Glutamatergic neuron (in vitro differentiated cells): ENCODE measurements at places on chromosomes 2 and 18. TPM values are rescaled to one million over a fixed set of nuclear protein-coding genes. Genes with fewer than 3 reads are reported as not detected.

PLEK gene
- total RNA-seq = not detected

RPRM gene
- total RNA-seq = 95.9 TPM

CNRIP1 gene
- 28.0 TPM for total RNA-seq

EML6 gene
- total RNA-seq = 0.91 TPM

UPP2 gene
- total RNA-seq = not detected

CD8B2 gene
- not detected for total RNA-seq

MREG gene
- total RNA-seq = 48.4 TPM

AFG3L2 gene
- total RNA-seq = 46.7 TPM

SGO2 gene
- 6.6 TPM for total RNA-seq

PSMA8 gene
- not detected for total RNA-seq

ZNF521 gene
- 58.7 TPM for total RNA-seq

RUFY4 gene
- total RNA-seq = not detected

UGT1A5 gene
- not detected for total RNA-seq

DYNAP gene
- total RNA-seq = not detected

ANKRD23 gene
- total RNA-seq = 5.7 TPM

PRKAG3 gene
- total RNA-seq = not detected

VIT gene
- total RNA-seq = not detected

TLX2 gene
- total RNA-seq = 21.2 TPM

ANKRD30BL gene
- 0.29 TPM for total RNA-seq

FABP1 gene
- not detected for total RNA-seq

OR6B2 gene
- not detected for total RNA-seq

IL36B gene
- not detected for total RNA-seq

TMEM150A gene
- 18.1 TPM for total RNA-seq

MAB21L4 gene
- not detected for total RNA-seq

CRACDL gene
- total RNA-seq = 2.1 TPM

ARHGAP15 gene
- total RNA-seq = not detected

WDCP gene
- 22.3 TPM for total RNA-seq

GKN2 gene
- total RNA-seq = not detected

RBKS gene
- 1.2 TPM for total RNA-seq

DSG1 gene
- not detected for total RNA-seq

AMER3 gene
- total RNA-seq = 20.6 TPM

LDAH gene
- total RNA-seq = 33.7 TPM

IMPACT gene
- 11.6 TPM for total RNA-seq

ASB18 gene
- total RNA-seq = not detected

ACADL gene
- not detected for total RNA-seq

DUSP19 gene
- total RNA-seq = 1.6 TPM

ZNF2 gene
- 3.3 TPM for total RNA-seq

SH3BP4 gene
- total RNA-seq = 59.3 TPM

SERPINB13 gene
- not detected for total RNA-seq

TYMS gene
- 15.5 TPM for total RNA-seq

SLC14A1 gene
- not detected for total RNA-seq

NTSR2 gene
- total RNA-seq = not detected

SLC40A1 gene
- total RNA-seq = 0.56 TPM

IL37 gene
- not detected for total RNA-seq

CCDC195 gene
- total RNA-seq = not detected
